ENCODE measurements at places on chromosomes 5 and 9.

GRCh38 chr5:169801324-169801777 lies 164.3 kb downstream of the DOCK2 start:
- no peak for DNase-seq

DNA sequence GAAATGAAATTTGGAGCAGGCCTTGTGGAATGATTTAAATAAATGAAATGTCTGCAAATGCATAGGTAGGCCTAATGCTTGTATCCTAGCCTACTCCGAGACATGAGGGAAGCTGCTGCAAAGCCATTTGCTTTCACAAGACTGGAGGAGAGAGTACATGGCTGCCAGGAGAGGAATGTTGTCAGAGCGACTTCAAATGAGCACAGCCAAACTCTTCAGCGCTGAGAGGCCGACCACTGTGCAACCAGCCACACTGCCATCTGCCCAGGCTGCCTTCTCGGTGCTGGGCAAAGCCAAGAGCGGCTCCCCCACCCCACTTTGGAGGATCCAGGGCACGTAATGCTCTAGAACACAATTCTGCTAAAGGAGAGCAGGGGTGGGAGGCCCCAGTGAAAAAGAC lies 122.6 kb downstream of the RASEF start:
- no peak for DNase-seq

GRCh38 chr5:136809382-136809781 lies 444.0 kb upstream of the TRPC7 start:
- no peak for DNase-seq

DNA sequence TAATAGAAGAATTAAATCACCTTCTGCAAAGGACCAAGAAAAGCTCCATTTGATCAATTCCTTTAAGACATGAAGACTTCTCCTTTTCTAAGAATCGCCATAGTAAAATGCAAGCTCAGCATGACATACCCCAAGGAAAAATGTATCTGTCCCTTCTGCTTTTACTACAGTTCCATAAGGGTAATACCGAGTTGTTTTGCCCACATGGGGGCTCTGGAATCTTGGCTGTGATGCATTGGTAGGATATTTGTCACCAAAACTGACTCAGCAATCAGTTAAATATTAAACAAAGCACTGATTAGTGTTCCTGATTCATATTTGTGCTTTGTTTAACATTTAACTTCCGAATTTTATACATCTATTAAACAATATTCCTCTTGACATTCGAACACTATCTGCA lies 24.3 kb upstream of the KCNIP1 start:
- DNase-seq: no peak

GRCh38 chr9:137241490-137242268 lies 592 bp downstream of the TUBB4B start:
- DNase-seq: peak; percentile 41

DNA sequence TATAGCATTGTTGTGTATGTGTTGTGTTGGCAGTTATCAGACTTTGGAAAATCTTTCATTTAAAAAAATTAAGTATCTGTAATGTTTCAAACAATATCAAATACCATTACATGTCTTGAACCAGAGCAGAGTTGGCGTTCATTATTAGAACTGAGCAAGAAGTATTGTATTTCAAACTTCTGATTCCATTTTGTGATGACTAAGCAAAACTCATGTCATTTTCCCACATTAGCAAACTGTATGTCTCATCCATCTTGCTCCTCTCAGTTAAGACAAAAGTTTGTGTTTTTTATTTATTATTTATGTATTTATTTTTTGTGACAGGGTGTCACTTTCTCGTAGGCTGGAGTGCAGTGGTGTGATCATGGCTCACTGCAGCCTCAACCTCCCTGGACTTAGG lies 4.6 kb upstream of the RASEF start:
- DNase-seq: no peak

- no peak for DNase-seq
Measured at GRCh38 chr9:108512426-108513173, 343.2 kb downstream of the ACTL7B start.

DNA sequence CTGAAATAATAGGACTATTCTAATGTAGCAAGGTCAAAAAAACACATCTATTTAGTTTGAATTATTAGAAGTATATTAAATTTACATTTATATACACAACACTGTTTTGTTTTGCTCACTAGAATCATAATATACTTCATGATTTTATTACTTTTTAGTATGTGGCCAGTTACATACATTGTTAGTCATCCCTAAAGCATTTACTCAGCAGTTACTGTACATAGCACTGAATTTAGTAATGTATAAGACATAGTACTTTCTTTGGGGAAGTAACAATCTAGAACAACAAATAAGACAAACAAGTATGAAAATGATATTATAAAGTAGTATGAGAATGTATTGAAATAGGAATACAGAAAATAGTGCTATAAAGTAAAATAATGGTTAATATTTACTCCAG lies 28.2 kb downstream of the ERCC8 start:
- no peak for DNase-seq

DNA sequence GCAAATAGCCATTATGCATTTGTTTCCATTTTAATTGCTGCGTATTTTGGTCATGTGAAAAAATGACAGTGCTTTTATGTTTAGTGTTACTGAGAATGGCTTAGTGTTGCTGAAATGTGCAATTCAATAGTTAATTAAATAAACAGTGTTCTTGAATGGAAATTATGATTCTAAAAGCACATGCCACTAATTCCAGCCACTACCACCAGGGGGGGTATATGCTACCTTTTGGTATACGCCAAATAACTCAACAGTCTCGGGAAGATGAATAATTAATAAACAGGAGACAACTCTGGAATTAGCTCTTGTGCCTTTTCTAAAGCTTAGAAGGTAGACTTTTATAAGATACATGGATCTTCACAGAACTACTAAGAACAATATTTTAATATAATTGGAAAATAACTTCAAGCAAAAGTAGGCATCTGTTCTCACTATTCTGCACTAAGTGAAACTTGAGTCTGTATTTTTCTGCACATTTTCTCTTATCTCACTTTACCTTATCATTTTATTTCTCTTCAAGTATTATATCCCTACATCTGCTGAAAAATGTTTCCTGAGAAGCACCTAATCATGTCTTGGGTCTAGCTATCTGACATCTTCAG lies 83.5 kb upstream of the MINAR2 start:
- peak; percentile 53 for DNase-seq

GRCh38 chr9:114285166-114285867 lies 37.6 kb upstream of the ORM1 start:
- DNase-seq: no peak

DNA sequence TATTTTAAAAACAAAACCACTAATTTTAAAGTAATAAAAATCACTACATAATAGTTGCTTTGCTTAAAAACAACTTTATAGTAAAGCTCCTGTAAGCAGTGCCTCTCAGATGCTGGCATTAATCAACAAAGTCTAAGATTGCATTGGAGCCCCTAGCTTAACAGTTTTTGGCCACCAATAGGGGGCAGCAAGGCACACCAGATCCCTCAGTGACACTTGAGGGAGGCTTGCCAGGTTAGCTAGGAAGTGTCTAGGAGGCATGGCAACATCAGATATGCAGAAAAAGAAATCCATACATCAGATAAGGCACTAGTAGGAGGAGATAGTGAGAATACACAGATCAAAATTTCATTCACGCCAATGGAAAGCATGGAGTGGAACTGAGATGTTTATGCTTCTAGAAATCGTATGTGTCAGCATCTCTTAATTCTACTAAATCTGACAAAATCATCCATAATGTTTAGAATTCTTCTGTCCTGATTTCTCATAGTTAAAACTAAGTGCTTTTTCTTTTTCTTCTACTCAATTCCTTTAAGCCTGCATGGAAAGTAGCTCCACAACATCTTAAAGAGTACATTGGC lies 73.6 kb upstream of the PAM start:
- peak; percentile 36 for DNase-seq

GRCh38 chr9:104750185-104750767 lies 2.8 kb downstream of the NIPSNAP3A start:
- no peak for DNase-seq

DNA sequence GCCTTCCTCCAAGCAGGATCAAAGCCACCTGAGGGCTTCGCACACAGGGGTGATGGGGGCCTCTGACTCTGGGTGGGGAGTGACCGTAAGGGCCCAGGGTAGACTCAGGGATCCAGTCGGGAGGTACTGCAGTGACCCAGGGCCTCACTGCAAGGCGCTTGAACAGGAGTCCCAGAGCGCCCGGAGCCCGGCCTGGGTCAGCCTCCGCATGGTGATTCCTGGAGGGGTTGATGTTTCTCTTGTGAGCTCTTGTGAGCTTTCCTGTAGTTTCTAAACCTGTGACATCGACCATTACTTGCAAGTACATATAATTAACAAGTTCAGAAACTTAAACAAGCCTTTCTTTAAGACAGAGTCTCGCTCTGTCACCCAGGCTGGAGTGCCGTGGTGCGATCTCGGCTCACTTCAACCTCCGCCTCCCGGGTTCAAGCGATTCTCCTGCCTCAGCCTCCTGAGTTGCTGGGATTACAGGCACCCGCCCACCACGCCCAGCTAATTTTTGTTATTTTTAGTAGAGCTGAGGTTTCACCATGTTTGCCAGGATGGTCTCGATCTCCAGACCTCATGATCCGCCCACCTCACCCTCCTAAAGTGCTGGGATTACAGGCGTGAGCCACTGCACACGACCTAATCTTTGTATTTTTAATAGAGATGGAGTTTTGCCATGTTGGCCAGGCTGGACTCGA lies 19.8 kb downstream of the PTGES start:
- DNase-seq: no peak

DNA sequence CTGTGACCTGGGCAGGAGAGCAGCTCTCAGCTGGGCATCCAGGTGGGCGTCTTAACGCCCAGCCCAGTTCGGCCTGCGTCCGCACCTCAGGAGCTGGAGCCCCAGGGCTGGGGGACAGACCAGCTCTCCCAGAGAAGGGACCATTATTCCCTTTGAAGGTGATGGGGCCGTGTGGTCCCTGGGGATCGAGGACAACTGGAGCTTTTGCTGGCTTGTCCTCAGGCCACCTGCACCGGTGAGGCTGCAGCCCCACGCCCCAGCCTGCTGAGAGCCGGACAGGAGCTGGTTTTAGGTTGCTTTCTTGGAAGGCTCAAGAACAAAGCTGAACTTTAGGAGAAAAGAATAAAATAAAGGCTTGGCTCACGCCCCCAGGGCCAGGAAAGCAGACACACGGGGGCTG lies 40.9 kb downstream of the NACC2 start:
- DNase-seq: no peak

DNA sequence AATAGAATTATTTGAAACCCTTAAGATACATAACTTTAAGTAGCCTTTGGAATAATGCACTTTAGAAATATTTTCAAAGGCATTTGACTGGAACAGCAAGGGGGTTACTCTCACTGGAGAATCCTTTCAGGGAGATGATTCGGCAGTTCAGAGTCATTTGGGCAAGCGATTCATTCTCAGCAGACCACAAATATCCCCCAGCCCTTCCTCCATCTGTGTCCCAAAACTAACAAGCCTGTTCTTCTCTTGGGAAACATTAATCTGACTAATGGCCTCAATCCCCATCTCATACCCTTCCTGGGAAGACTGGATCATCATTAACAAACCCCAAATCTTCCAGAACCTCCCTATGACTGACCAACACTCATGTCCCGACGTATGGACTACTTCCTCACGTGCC lies 65.8 kb upstream of the S1PR3 start:
- no peak for DNase-seq

- no peak for DNase-seq
Measured at GRCh38 chr9:113350937-113351336, 1.6 kb downstream of the BSPRY start.

DNA sequence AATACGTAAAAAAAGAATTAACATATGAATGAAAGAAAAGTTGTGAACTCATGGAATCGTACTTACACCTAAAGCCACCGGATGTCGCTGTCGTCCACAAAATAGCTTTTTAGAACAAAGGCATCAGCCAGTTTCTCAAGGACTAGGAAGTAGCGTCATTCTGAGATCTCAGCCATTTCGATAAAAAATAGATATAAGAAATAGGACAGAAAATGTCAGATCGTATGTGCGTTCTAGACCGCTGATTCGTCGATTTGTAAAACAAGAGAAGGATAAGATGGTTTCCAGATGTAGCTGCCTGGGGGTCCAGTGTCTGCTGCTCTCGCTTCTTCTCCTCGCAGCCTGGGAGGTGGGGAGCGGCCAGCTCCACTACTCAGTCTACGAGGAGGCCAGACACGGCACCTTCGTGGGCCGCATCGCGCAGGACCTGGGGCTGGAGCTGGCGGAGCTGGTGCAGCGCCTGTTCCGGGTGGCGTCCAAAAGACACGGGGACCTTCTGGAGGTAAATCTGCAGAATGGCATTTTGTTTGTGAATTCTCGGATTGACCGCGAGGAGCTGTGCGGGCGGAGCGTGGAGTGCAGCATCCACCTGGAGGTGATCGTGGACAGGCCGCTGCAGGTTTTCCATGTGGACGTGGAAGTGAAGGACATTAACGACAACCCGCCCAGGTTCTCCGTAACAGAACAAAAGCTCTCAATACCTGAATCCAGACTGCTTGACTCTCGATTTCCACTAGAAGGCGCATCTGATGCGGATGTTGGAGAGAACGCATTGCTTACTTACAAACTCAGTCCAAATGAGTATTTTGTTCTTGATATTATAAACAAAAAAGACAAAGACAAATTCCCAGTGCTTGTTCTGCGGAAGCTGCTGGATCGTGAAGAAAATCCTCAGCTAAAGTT lies at the start of gene PCDHA10:
Gene PCDHA10, plus strand, starts transcription at position 126 of the 903 bp plus-strand sequence. Its CDS starts 152 bp downstream, at position 278.
- DNase-seq: no peak

GRCh38 chr9:109830545-109830944 lies 50.5 kb downstream of the PALM2AKAP2 start:
- no peak for DNase-seq

GRCh38 chr9:77614645-77615044 lies 33.5 kb downstream of the GNA14 start:
- DNase-seq: no peak

DNA sequence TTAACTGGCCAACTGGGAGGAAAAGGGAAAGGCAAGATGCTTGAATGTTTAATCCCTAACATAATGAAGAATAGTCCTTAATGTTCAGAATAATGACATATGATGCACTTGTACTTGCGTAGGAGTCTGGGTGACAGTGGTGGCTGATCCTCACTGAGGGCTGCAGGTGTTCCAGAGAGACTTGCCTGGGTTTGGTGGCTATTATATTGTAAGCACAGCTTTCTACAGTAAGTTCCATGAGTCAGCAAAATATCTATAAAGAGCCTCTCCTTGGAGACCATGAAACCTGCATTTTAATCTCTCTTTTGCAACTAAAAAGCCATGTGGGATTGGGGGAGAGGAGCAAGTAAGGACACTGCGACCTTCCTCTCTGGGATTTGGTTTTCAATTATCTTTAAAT lies 1.9 kb upstream of the NPR2 start:
- no peak for DNase-seq

GRCh38 chr5:109876941-109877669 lies 187.4 kb downstream of the MAN2A1 start:
- DNase-seq: no peak

DNA sequence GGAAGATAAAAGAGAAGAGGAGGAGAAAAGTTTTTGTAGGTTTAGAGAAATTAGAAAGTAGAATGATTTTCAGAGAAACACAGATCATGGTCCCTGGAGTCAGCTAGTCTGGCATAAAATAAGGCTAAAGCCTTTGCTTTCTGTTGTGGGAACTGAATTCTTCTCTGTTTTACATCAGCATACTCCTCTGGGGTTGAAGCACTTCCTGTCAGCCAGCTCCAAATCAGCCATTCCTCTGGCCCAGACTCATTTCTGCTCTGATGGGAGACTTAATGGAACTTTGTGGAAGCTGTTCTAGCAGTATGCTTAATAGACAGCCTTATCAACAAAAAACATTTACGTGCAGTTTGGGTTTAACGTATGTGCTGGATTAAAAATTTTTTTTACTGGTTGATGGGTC lies 143.2 kb downstream of the HMHB1 start:
- DNase-seq: no peak

All from stimulated activated CD4-positive, alpha-beta T cell treated with anti-CD3 and anti-CD28 coated beads, Interleukin-12 subunit alpha, Interleukin-12 subunit beta, amount 100 ng/mL, for 24 hours (primary cell).